ENCODE measurements at places on chromosomes 5 and 9.

- no peak for DNase-seq
Measured at GRCh38 chr9:93020771-93021670, 37.5 kb upstream of the SUSD3 start.

DNA sequence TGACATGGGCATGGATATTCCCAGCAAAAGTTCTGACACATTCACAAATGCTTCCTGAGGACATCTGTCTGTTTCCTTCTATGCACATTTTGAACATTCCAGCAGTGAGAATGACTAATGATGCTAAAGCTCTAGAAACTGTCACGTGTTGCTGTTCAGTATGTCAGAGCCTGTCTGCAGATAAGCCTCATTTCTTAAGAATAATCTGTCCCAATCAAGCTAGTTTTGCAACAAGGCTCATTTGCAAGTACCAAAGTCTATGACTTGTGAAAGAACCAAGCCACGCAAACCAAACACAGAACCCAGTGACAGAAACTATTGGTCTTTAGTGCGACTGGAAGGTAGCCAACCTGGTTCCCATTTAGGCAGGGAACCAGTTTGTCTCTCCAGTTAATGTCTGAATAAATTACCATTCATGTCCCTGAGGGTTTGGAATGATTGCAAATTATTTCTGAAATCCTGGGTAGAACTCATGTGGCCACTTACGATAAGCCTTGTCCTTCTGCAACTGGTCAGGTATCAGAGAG lies 178.5 kb downstream of the C9orf152 start:
- DNase-seq: peak; percentile 61

DNA sequence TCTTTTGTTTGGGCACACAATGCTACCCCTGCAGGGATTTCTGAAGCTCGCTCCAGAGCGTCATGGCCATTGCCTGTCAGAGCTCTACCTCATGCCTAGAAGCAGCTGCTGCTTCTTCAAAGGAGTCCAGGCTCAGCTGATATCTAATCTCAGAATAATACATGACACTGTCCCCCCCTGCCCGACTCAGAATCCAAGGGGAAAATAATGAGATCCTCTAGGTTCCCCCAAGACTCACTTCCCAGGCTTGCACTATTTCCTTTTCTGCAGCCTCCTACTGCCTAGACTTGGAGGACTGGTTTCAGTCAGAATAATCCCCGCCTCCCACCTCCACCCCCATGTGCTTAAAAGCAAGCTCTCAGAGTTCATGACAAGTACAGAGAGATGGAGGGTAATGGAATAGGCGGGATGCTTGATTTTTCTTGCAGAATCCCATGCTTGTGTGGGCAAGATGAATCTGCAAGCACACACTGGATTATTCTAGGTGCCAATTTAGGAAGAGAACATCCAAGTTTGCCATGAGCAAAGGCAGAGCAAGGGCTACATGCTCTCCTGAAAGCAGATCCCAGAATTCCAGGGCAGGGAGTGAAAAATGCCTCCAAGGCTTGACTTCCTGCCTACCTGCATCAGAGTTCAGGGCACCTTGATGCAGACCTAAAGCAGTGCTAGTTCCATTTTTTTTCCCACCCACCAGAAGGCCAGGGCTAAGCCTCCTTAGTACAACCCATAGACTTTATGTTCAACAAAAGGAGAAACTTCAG lies 97.4 kb upstream of the IFNK start:
- DNase-seq: no peak

GRCh38 chr5:54187694-54188093 lies 122.7 kb downstream of the ARL15 start:
- no peak for DNase-seq

- DNase-seq: no peak
Measured at GRCh38 chr5:123647066-123647465, 135.1 kb downstream of the CSNK1G3 start.
